Stimulated activated CD4-positive, alpha-beta T cell treated with anti-CD3 and anti-CD28 coated beads, TNF-alpha, amount 100 ng/mL, for 48 hours (primary cell): ENCODE measurements at places on chromosomes 1 and 21.
A peak's percentile ranks its signal among the peaks of the same experiment; 100 is the strongest.

DNA sequence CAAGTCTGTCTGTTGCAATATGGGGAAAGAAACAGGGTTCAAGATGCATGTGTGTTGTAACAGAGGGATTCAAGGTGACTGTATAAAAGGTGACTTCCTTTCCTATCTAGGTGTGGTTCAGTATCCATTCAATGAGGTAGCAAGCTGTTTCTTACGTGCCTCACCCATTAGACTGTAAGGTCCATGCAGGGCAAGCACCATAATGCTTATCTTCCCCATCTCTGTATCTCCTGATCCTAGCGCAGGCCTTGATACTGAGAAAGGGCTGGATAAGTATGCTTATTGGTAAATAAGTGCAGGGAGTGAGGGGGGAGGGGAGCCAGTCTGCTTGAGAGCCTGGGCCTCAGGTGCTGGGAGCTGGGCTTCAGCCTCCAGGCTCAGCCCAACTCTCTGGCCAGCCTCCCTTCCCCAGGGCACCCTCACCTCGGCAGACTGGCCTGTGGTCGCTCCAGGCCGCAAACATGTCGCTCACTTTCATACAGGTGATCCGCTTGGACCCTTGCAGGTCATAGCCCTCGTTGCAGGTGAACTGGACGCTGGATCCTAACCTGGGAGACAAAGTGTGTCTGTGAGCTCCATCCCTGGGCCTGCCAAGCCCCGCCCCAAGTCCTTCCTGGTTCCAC is 44.5 kb upstream of the HMGB4 start:
- no peak for DNase-seq

- no peak for DNase-seq
These were observed 119.3 kb upstream of the CDC42BPA start for GRCh38 chr1:227437495-227438008.

DNA sequence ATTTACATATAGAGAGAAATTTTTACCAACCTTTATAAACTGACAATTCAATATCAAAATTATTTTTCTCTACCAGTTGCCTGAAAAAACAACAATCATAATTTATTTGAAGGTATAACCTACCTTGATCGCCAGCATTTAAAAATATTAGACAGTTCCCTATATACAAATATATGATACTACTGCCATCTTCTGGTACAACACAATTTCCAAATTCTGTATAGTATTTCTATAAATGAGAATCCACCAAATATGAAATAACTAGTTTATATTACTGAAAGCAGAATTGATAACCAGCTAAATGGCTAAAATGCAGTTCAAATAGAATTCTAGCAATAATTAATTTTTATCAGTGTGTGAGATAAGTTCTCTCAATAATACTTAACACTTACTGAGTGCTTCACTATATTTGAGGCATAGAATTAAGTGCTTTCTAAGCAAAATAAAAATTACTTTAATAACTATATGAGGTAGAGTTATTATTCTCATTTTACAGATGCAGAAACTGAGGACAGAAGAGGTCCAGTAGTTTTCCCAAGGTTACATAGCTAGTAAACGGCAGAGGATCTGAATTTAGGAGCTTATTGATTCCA is 75.6 kb downstream of the PIGK start:
- DNase-seq = no peak

DNA sequence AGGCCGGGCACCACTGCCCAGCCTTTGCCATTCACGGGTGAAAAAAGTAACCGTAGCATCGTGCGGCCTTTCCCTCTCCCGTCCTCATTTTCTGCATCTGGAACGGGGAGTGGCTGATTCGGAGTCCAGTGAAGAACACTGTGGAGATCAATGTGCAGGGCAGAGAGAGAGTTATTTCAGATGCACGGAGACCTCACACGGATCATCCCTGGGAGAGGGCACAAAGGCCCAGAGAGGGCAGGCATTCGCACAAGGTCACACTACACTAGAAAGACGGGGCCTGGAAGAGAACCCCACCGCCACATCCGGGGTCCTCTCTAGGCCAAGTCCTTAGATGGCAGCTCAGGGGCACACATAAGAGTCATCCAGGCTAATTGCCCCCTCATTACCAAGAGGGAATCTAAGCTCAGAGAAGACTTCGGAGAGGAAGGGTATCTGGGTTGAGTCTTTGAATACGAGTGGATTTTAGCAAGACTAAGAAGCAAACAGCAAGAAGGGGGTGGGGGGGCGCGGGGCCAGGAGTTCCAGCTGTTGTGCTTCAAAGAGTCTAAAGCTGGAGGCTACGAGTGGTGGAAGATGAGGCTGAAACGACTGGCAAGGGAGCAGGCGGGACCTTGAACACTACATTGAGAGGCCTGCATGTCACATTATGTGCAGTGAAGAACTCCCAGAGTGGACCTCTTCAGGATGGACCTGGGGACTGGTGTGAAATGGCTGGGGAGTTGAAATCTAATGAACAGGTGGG is 857 bp downstream of the GPX7 start:
- no peak for DNase-seq

DNA sequence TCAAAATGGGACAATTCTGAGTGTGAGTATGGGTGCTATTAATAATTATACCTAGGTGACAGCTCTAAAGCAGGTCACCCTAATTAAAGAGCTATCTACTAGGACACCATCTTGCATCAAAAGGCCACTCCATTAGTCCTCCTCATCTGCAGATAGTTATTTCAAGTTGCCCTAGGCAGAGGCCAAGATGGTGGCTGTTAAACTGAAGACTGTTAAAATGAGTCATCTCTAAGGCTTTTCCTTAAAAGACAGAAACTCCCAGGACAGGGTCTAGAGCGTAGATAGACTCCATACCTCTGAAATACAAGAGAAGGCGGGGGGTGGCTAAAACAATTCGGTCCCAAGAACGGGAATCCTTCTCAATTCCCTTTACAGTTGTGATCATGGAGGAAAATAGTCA is 4.5 kb upstream of the ZNF697 start:
- no peak for DNase-seq

GRCh38 chr1:179034720-179035119 is 9.0 kb downstream of the FAM20B start:
- no peak for DNase-seq

- DNase-seq = no peak
These were observed 179.1 kb upstream of the BEND5 start for GRCh38 chr1:48955774-48956173.

- no peak for DNase-seq
These were observed 107.5 kb upstream of the DPT start for GRCh38 chr1:168836469-168836868.

- peak; percentile 51 for DNase-seq
These were observed 15.2 kb downstream of the BCAN start for GRCh38 chr1:156656806-156657740.

- no peak for DNase-seq
These were observed 96.0 kb upstream of the TRABD2B start for GRCh38 chr1:48093147-48093546.

GRCh38 chr1:92764116-92764515 is 20.8 kb downstream of the EVI5 start:
- DNase-seq = no peak

GRCh38 chr1:46070164-46070814 is 62.1 kb downstream of the PIK3R3 start:
- no peak for DNase-seq

DNA sequence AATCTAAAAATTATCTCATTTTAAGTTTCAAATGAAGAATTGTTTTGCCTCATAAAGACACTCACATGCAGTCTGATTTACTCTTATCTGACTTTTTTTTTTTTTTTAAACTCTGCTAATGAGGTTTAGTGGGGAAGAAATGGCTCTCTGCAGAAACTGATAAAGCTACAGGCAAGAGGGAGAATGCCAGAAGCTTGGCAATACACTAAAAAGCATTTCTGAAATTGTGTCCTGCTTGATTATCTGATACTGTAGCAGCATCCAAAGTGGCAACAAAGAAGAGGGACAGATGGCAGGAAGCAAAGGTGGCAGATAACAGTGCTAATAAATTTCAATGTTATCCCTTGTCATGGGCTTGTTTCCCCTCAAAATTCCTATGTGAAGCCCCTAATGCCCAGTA is 1744.9 kb downstream of the NCAM2 start:
- no peak for DNase-seq

- DNase-seq = peak; percentile 8
These were observed 3.5 kb upstream of the KRTAP27-1 start for GRCh38 chr21:30340714-30341573.

DNA sequence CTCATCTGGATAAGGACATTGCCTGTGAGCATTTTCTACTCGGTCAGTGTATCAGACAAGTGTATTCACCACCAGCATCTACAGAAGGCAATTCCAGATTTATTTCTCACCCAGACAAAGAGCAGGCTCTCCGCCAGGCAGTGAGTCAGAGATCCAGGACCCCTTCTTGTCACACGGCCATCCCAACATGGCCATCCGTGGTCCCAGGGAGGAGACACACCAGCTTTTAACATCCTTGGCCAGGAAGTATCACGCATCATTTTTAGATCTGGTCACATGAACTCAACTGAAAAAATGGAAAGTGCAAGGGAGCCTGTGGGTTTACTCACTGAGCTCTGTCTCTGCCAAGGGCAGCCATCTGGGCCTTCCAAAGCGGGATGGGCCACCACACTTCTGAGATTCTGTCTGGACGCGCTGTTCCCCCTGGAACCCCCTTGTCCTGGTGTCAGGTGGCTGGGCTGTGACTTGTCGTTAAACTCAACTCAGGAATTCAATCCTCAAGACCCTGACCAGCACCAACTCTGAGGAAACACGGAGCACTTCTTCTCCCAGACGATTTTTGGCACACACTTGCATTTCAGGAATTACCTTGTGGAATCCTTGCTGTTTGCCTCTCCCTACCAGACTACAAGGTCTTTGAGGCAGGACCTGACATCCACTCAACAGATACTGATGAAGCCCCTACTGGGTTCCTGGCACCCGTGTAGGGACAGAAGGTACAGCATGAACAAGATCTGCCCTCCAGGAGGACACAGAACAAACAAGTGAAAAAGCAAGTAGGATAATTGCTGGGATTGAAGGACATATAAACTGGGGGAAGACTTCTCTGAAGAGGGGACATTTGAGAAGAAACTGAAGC is 21.6 kb upstream of the CCSAP start:
- DNase-seq = no peak

DNA sequence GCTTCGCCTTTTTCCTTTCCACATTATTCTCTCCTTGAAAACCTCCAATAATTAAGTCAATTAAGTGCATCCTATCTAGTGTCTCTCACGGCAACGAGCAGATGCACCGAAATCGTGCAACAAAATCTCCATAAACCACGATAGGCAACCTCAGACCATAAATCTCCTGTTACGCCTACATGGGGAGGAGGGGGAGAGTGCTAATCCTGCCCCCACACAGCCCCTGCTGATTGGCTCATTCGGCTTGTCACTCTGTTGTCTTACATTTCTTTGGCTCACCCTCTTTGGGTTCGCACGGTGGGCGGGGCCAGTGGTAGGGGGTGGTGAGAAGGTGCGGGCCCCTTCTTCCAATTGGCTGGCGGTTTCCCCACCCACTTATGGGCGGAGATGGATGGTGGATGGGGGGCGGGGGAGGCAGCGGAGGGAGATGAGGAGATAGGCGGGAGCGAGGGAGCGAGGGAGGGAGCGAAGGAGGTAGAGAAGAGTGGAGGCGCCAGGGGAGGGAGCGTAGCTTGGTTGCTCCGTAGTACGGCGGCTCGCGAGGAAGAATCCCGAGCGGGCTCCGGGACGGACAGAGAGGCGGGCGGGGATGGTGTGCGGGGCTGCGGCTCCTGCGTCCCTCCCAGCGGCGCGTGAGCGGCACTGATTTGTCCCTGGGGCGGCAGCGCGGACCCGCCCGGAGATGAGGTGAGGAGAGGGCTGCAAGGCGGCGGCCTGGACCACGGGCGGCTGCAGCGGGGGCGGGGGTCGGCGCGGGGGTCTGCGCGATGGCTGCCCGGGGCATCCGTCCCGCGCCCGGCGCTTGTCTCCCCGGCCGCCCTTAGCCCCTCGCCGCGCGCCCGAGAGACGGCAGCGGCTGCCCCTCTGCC is at the start of gene ITSN1:
TSS of gene ITSN1 (plus strand) at position 475 of the 869 bp plus-strand sequence. CDS start 76,328 bp downstream, outside the sequence.
- DNase-seq = peak; percentile 99

- DNase-seq = no peak
These were observed 270.0 kb downstream of the USP25 start for GRCh38 chr21:15999741-16000140.

DNA sequence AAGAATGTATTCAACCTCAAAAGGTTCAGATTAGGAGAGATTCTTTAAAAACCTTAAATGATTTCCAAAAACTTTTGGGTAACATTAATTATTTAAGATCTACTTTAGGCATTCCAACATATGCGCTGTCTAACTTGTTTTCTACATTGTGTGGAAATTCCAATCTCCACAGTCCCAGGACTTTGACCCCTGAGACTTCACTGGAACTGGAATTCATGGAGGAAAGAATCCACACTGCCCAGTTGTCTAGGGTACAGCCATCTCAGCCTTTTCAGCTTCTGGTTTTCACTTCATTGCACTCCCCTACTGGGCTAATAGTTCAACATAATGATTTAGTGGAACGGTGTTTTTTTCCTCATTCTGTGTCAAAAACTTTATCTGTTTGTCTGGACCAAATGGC is 161.5 kb downstream of the IER5 start:
- DNase-seq = no peak

DNA sequence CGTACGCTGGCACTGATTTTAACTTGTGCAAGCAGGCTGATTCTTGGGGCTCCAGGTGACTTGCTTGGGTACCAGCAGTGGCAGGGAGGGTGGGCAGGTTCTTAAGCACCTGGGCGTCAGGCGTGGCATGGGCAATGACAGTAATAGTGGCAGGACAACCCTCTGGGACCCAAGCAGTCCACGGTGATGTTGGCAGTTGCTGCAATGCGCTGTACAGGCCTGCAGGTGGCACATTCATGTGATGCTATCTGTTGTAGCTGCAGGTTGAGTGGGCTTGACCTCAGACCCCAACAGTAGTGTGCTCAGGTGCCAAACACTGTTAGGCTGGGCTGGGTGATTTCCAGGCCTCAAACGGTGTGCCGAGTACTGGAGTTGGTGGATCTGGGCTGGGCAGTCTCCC is 10.2 kb upstream of the OR10J4 start:
- no peak for DNase-seq
